ENCODE measurements at places on chromosomes 4 and X.

DNA sequence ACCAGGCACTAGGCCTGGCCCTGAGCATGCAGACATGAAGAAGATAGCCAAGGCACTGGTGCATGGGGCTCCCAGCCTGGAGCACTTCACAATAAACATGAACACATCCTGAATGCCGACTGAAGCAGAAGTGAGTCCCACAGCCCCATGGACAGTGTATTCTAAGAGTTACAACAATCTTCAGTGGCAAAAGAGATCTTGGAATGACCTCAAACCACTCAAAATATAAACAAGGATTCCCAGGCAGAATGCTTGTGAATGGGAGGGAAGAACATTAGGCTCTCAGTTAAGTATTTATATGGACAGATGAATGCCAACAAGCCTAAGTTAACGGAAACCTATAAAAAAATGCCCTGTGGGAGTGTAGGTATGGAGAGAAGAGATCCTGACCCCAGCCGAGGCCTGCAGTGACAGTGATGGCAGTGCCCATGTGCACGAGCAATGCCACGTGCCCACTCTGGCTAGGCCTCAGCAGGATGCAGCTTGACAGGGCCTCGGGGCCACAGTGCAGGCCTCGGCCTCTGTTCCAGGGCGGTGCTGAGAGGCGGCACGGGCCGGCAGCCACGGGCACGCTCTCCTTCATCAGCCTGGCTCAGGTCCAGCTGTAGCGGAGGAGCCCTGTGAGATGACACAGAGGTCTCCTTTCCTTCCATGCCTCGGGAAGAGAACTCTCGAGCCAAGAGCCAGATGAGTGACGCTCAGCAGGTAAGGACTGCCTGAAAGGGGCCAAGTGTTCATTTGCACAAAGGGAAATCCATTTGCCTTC lies 49.2 kb downstream of the IRF2 start:
- no peak for DNase-seq

GRCh38 chrX:130079824-130080406 lies 30.4 kb downstream of the ELF4 start:
- peak; percentile 84 for DNase-seq

GRCh38 chrX:68824565-68825125 lies 4.2 kb upstream of the EFNB1 start:
- no peak for DNase-seq

DNA sequence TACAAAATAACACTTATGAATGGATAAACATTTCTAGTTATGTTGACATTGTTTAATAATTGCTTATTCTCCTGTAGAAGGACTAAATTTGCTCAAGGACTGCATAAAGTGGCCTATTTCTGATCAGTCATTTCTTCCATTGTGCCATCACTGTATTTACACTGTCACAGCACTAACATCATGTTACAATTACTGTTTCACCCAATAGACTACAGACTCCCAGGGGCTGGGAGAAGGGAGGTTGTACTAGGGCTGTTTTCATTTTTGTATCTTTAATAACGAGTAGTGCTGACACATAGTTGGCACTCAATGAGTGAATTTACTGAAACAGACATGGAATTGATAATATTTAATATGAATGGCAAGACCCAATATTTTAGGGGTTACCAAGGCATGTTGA lies 139.5 kb downstream of the SLC10A7 start:
- DNase-seq, result no peak

GRCh38 chrX:24513416-24513815 lies 48.3 kb downstream of the PDK3 start:
- no peak for DNase-seq

DNA sequence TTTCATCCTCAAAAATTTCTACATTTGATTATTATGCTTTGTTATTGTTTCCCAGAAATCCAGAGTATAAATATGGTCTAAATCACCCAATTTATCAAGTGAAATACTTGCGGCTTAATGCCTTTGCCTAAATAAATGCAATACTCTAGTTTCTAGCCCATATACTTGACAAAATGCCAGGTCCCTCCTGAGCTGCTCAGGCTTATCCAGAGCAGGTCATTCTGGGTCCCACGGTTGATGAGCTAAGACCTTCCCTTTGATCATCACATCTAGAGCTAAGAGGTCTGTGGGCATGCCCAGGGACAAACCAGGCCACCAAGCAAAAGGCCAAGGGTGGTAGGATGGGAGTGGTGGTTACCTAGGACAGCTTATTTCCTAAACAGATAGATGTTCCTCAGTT lies 180.1 kb downstream of the SMIM20 start:
- no peak for DNase-seq

GRCh38 chr4:32798471-32799159 lies 2078.4 kb downstream of the PCDH7 start:
- DNase-seq, result no peak

DNA sequence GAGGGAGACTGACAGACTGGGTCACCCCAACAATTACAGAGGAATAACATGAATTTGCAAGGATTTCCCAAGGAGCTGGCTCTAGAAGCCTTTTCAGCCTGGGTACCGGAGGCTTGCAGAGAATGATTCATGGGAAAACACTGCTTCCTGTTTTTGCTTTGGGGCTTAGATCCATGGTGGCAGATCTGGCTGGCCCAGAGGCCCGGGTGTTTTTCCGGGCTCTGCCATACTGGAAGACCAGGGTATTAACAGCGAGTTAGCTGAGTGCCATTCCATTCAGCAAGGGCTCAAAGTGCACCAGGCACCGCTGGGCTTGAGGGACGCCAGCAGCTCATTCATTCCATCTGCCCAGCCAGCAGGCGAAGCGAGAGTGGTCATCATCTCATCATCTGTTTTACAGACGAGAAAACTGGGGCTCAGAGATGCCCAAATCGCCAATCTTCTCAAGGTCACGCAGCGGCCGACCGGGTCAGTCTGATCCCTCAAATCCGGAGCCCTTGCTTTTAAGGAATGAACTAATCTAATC lies 1.3 kb downstream of the WDR1 start:
- peak; percentile 52 for DNase-seq

DNA sequence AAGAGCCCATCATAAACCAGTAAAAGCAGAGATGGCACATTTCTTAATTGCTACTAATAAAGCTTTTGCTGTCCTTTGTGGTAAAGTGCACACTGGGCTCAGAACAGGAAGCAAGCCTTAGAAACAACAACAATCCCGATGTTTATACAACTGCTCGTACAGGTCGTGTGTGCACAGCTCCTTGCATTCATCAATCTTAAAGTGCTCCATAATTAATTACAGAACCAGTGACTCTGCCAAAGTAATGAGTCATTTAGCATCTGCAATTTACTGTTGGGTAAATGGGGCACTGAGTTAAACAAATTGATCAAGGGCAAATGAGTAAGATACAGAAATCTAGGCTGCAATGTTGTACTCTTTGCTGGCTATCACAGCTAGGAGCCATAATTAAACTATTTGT lies 61.3 kb upstream of the TXK start:
- DNase-seq, result peak; percentile 59

GRCh38 chrX:110373310-110373709 lies 14.7 kb downstream of the RTL9 start:
- DNase-seq, result peak; percentile 73

DNA sequence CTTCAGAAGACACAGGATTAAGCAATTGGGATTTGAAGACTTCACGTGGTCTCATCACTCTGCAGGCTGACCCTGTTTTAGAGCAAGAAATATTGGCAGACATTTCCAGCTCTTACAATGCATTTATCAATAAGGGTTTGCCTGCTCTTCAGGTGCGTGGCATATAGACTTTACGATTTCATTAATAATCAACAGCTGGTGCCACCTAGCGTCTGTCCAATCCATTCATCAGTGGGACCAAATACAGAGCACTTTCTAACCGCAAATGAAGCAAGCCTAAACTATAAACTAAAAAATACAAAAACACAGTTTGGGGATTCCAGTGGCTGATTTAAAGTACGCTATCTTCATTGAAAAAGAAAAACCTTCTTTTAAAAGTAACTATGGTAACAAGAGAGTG lies 125.4 kb upstream of the DMD start:
- DNase-seq, result peak; percentile 8

- no peak for DNase-seq
These were observed 2234.4 kb downstream of the ARAP2 start for GRCh38 chr4:34009951-34010350.

DNA sequence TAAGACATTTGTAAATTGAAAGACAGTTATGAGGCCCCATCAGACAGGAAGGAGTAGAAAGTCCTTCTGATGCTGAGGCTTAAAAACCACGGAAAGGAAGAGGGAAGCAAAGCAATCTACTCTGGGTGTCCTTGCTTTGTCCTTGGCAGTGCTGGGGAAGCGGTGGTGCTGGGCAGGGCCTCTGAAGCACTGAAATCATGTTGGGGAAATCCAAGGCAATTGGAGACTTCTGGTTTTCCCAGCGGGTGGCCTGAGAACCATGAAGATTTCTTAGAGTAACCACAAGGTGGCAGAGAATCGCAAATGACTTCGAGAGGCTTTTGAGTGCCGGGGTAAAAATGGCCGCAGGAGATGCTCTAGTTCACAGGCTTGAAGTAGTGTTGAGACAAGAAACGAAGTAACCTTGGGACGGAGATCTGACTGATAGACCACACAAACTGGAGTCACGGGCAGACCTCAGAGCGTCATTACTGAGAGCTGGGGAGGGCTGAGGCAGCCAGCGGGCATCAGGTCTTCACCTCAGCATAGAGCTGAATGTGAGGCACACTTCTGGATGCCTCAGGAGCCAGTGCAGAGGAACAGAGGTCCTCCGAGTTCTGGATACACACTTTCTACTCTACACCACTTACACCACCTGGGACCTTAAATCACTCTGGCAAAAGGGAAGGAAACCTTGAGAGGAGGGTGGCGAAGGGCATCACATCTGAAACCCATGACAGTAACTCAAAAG lies 130.7 kb upstream of the GPRIN3 start:
- DNase-seq, result peak; percentile 83

DNA sequence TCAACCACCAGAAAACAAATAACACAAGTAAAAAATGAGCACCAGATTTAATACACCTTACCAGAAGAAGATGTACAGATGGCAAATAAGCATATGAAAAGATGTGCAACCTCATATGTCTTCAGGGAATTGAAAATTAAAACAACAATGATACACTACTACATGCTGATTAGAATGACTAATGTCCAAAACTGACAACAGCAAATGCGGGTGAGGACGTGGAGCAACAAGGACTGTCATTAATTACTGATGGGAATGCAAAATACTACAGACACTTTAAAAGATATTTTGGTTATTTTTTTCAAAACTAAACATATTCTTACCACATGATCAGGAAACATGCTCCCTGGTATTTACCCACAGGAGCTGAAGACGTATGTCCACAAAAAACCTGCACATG lies 140.3 kb downstream of the FRYL start:
- DNase-seq, result no peak

DNA sequence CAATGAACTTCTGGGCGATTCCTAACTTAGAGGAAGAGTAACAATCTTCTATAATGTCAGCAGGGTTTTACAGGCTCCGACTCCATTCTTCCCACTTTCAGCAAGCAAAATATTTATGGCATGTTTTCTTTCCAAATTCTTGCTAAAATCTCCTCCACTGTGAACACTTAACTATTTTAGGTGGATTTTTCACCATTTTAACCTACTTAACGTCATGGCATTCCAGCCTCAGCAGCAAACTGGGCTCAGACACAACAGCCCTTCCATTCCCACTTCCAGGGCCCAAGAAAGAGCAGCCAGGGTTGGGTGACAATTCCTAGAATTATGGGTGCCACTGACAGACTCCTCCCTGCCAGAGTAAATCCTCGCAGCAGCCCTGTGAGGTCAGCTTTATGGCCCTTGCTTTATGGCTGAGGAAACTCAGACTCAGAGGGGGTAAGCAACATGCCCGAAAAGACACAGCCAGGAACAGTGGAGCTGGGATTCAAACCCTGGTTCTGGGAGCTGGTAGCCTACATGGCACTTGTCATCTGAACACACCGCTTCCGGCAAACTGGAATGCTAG lies 112.8 kb upstream of the MAP3K15 start:
- no peak for DNase-seq

DNA sequence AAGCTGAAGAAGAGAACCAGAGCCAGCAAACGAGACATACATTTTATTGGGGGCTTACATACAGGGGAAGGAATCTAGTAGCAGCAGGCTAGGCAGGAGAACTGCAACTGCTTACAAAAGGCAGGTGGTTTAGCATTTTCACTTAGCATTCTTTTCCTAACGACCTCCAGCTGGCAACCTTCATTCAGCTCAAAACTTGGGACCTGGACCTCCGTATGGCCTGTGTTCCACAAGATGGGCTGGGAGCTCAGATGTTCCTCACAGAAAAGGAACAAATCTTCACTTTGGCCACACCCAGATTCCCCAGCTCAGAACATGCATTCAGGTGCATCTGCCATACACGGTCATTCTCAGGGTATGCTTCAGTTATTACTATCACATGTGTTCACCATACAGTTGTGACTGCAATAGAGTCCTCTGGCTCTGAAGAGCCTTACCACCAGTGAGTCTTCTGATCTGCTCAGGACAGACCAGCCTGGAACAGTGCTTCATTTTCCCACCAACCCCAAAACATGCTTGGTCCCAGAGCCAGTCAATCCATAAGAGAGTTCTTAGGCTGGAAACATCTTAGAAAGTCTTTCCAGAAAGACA lies 29.6 kb upstream of the AP1AR start:
- DNase-seq, result no peak

- DNase-seq, result no peak
These were observed 383.0 kb upstream of the TENM3 start for GRCh38 chr4:181860157-181860556.

- no peak for DNase-seq
These were observed 218.5 kb downstream of the APBB2 start for GRCh38 chr4:40995850-40996249.

DNA sequence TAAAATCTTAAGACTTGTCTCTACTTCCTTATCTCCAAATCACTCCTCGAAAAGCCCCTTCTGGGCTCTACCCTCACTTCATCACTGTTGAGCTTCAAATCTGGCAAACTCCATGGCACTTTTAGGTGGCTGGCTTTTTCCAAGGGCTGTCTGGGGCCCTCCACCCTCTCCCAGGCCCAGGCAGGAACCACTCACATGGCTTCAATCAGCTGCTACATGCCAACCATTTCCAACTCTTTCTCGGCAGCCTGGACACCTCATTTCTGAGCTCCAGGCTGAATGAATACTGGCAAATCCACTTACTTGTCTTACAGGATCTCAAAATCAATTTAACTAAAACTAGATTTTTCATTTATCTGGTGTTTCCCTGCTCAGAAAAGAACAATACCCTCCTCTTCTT lies 22.0 kb downstream of the USP46 start:
- no peak for DNase-seq

- DNase-seq, result peak; percentile 16
These were observed 5.2 kb downstream of the HSD17B13 start for GRCh38 chr4:87317527-87317926.

DNA sequence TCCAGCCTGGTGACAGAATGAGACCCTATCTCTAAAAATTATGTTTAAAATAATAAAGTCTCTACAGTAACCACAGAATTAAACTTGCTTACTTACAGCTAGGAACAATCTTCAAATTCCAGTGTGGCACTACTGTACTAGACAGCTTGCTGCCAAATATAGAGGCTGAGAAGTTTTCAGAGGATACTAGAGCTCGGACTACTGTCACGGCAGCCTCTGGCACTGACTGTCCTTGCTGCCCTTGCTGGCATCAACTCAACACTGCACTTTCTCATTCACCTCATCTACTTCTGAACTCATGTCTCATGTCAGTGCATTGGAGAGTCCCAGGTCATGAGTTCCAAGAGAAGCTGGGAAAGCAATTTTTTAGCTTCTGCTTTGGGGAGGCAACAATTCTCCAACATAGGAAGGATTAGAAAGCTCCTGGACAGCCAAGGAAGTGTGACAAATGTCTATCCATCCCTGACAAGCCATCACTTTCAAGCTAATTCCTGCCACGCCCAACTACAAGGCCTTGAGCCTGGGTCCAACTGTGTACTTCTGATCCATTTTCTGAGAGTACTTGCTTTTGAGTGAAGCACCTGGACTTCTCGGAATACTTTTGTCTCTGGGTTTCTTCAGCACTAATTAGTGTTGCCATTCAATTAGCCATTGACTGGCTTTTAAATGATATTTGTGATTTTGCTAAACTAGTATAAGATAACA lies 98.6 kb upstream of the NR3C2 start:
- DNase-seq, result no peak
